ENCODE measurements at places on chromosomes 16 and 17.
A peak's percentile ranks its signal among the peaks of the same experiment; 100 is the strongest.

DNA sequence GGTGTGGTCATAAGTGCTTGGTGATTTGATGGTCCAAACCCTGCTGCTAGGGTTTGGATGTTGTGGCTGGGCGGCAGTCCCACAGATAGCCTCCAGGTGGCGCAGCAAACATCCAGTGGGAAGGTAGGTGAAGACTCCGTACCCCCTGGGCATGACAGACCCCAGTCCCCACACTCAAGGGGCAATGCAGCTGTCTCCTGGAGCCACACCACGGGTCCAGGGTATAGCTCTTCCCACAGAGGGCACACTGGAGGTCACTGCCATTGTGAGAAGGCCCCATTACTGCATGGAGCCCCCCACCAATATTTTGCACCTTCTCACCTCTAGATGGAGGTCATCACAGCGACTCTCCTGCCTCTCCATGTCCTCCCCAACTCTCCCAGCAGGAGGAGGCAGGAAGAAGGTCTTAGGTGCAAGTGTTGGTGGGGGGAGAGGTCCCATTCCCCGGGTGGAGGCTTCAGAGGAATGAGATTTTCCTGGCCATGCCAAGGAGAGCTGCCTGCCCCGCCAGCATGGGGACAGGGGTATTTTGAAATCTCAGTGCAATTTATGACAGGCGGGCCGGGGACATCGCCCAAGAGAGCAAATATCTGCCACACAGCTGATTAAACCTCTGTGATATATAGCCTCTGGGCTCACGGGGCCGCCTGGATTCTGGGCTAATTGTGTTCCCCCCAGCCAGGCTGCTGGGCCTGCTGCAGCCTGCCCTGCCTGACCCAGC is 17.1 kb upstream of the C17orf113 start:
- DNase-seq, result peak; percentile 73

DNA sequence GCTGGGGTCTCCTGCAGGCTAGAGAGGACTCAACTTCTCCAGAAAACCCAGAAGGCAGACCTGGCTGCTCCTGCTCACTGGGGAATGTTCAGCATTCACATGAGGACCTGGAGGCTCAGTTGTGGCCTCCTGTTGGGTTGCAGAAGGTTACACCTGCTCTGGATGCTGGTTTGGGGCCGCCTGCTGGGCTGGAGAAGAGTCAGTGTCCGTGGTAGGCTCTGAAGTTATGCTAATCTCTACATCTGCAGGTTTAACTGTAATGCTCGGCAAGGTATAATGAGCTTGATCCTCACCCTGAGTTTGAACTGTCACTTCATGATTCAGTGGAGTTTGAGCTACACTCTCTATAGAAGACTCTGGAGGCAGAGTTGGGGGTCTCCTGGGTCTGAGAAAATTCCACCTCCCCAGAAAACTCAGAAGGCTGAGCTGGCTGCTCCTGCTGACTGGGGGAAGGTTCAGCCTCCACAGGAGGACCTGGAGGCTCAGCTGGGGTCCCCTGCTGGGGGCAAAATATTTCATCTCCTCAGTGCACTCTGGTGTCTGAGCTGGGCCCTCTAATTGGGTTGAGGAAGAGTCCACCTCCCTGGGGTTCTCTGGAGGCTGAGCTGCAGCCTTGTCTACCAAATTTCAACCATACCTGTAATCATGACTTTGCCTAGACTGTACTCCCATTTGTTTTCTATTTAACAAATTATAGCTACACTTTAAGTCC is 23.5 kb downstream of the RDM1 start:
- no peak for DNase-seq

GRCh38 chr16:73337373-73338296 is 289.7 kb upstream of the ZFHX3 start:
- DNase-seq, result no peak

DNA sequence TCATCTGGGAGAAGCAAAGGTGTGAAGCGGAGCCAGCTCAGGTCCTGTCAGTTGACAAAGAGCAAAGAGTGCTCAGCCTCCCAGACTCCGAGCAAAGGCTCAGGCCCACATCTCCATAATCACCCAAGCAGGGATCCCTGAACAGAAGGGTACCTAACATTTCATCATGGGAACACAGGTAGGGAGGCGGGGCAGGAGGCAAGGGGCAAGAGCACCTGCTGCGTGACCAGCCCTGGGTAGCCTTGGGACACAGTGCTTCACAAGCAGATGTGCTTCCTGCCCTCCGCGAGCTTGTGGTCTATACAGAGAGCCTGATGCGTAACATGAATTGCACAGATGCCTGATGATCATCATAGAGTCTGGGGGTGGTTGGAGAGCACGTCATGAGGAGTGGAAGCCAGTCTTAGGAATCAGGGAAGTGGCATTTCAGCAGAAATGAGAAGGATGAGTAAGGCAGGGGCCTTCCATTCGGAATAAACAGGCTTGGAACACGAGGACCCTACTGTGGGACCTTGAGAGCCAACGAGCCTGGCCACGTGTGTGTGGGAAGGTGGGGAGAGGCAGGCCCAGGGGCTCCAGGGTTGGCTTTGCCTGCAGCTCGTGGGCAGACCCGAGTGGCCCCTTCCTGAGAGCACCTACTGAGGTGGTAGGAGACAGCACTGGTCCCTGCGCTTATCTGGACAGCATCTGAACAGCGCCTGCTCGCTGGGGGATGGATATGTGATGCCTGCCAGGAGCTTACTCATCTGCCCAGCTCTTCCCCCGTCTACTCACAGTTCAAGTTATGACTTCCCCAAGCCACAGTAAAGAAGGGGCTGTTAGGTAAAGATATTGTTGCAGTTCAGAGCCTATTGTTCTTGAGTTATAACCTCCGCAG is 125.8 kb downstream of the CCDC182 start:
- no peak for DNase-seq

- no peak for DNase-seq
Measured at GRCh38 chr16:51931653-51932052, 615.3 kb downstream of the TOX3 start.

GRCh38 chr17:35709874-35710273 is 21.6 kb upstream of the RASL10B start:
- DNase-seq, result no peak

Data from ureter (tissue), 1 donor.